Stimulated activated CD8-positive, alpha-beta memory T cell treated with anti-CD3 and anti-CD28 coated beads, Interleukin-7, amount 100 ng/mL, for 1 hour (primary cell): ENCODE measurements at places on chromosomes 2 and 18.

DNA sequence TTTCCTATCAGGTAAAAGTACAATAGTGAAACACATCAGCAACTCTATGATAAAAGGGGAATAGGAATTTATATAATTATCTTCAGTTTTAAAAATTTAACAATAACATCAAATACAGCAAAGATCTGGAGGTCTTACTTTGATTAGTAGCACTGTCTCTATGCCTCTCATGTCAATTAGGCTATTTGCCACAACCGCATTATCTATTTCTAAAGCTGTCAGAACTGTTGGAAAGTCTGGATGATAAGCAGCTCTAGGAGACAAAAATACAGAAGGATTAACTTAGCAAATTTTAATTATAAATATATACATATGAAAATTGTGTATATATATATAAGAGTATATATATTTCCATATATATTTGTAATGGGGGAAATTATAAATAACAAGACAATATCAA lies 45.1 kb downstream of the SMC6 start:
- no peak for DNase-seq

DNA sequence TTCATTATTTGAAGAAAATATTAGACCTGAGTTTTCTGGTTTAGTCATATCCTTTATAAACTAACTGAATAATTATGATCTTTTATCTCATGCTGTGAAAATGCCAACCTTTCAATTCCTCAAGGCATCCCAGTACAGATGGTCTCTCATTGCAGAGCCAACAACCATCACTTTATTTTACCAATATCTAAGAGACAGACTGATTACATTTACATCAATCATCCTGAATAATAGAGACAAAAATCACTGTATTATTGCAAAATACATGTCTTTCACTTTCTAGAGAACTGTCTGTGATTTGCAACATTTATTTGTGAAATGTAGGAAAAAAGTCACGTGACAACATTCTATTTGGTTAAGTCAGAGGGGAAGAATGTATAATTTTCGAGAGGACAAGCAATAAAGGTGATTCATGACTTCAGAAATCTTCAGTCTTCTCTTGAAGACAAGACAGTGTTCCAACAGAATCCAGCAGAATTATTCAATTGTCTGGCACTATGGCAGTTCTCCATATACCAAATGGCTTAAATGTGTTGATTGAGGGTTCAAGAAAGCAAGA lies 503.6 kb upstream of the SYT4 start:
- no peak for DNase-seq

- DNase-seq, result no peak
These were observed 354.7 kb upstream of the SMIM21 start for GRCh38 chr18:75782204-75782603.

DNA sequence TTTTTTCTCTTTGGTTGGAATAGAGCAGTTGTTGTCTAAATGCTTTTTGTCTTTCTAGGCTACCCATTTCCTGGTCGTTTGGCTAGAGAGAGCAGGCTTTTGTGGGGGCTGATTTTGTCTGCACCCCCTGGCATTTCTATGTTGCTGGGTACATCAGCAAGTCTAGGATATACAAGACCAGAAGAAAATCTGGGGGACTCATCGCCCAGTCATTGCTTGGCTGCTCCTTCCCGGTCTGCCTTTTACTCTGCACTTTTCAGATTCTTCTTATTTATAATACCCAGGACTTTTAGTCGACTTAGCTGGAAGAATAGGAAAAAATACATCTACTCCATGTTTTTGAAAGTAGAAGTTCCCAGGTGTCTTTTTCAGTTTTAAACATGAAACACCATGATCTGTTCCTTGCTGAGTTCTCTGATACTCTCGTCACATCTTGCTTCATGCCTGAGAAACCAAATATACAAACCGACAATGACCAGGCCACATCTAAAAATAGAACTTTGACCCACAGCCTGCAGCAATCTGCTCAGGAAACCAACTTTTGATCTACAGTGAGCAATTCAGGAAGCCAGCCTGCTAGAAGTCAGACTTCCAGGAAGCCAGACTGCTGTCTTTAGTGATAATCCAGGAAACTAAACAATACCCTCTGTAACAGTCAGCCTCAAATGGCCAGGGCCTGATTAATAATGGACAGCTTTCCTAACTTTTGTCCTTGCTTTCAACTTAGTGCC lies 163.8 kb upstream of the MEX3C start:
- DNase-seq, result no peak

DNA sequence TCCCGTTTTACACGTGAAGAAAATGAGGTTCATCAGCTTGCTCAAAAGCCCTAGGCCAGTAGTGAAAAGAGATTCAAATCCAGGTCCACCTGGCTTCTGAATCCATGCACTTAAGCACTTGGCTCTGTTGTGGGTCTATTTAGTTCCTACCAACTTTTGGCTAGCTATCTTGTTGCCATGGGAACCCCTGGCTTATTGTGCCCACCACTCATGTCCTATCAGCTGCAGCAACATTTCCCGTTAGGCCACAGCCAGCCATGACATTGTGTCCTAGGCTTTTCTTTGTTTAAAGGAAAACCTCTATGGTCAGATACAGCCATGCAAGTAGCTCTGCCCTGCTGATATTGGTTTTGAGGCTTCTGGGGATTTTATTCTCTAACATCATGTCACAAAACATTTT lies 49.8 kb downstream of the PLEK start:
- no peak for DNase-seq

DNA sequence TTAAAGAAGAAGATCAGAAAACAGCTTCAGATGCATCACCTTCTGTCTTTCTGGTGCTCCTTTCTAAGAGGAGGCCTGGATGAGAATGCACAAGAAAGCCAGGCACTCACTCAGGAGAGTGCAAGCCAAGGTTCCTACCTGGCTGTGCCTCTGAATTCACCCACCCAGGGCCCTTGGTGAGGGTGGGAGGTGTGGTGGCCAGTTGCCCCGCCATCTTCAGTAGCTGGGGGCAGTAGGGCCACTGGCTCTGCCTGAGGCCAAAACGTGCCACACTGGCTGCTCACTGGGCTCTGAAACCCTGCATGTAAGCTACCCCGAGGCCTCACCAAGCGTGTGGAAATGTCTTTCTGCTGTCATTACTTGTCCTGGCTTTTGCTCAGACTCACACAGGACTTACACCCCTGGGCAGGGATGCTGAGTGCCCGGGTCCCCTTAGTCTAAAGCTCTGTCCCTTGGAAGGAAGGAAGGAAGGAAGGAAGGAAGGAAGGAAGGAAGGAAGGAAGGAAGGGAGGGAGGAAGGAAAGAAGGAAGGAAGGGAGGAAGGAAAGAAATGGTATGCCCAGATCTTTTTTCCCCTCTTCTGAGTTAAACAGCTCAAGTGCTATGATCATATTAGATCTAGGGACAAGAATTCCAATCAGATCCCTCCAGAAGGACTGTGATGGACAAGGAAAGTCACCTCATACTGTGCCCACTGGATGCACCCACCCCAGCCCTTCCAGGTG lies 8.5 kb upstream of the LBH start:
- no peak for DNase-seq

- DNase-seq, result no peak
These were observed 43.3 kb upstream of the SERPINB2 start for GRCh38 chr18:63844254-63844653.

GRCh38 chr2:36650031-36650829 lies 46.3 kb upstream of the VIT start:
- DNase-seq, result no peak

GRCh38 chr2:233476063-233476410 lies 90.5 kb downstream of the USP40 start:
- DNase-seq, result no peak

DNA sequence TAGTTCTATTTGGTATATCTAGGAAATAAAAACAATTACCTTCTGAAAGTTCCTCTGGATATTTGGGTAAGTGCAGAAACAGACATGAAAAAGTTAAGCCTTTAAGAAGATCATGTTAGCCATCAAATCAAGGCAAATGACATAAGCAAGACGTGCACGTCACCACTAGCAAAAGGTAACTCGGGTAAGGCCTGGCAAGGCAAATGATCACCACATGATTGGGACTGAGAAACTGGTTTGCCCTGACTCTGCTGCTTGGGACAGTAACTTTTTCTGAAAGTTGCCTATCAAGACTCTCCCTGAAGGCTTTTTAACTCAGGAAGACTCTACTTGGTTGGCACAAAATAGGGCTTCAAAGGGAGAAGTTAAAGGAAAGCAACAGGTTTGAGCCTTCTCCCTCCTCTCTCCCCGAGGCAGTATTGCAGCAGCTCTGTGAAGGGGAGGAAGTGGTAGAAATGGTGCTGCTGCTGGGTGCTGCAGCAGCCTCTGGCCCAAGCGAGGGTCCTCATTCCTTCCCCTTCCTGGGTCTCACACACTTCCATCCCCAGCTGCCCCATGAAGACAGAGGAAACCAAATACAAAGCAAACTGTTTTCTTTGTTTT lies 17.1 kb upstream of the TMEM237 start:
- no peak for DNase-seq
